ENCODE measurements at places on chromosomes 16 and 17. TPM values are rescaled to one million over a fixed set of nuclear protein-coding genes. Genes with fewer than 3 reads are reported as not detected.

DNA sequence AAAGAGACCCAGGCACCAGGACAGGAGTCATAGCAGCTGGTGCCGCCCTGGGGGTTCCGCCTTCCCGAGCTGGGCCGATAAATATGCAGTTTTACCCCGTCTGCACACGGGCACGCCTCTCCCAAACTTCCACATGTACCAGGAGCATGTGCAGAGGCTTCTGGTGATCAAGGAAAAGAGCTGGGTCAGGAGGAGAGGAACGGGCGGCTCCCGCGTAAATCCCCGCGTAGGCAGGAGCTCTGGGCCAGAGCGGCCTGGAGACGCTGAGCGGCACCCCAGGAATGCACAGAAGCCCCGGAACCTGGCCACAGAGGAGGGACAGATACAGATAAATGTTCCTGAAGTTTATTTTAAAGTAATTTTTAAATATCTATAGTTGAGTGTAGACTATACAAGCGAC lies 46.6 kb upstream of the METRNL start:
- DNase-seq: no peak

DNA sequence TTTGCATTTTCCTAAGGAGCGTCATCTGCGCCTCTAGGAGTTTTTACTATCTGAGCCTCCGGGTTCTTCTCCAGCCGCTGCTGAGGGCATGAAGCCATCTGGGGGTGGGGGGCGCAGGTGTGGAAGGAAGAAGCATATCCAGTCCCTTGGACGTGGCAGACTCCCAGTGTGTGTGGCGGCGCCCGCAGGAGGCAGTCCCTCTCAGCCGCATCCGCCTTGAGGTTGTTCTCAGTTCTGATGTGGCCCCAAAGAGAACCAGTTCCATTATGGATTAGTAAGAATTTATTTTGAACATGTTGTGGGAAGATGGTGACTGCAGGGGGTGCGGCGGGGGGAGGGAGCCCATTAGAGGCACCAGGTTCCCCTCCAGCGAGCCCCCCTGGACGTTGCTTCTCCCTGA lies 100.2 kb downstream of the SEC14L1 start:
- DNase-seq: no peak

- DNase-seq: no peak
These were observed 11.8 kb upstream of the PHF12 start for GRCh38 chr17:28963055-28963611.

DNA sequence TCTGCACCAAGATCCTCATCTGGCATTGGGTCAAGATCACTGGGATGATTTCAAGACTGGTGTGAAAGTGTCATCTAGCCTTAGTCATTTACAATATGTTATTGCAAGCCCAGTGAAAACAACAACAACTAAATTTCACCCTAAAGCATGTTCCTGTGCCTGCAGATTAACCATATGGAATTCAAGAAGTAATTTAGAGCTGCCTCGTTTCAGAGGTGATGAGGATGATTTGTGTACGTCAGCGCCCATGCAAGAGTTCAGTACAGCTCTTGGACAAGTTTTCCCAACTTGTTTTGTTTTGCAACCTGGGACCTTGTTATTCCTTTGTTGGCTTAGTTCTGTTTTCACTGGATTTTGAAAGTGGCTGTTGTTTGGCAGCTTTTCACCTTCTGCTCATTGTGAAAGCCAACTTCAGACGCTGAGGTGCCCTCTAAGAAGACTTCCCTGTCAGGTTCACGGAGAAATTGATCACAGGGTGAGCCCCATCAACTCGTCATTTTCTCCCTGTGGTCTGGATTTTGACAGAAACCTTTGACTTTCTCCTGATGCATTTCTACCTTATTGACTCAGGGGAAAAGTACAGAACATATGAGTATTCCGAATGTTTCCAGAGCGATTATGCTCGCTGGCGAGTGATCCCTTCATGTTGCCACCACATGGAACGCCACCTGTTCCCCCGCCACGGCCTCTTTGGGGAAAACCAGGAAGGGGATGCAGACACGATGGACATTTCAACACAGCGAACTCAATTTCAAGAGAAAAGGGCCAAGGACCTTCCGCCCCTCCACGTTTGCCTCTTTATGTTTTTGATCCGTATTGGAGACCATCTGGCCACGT lies 85.6 kb downstream of the FOXL1 start:
- no peak for DNase-seq

DNA sequence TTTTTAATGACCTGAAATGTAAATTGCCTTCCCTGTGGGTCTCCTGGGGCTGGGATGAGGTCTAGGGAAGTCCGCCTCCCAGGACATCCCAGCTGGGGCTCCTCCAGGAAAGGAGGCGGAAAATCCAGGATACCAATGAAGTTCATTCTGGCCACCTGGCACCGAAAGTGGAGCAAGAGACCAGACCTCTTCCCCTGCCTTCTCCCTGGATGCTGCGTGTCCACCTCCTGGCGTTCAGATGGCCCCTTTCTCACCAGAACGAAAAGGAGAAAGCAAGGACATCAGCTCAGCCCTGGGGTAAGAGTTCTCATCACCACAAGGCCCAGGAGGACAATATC lies 20.4 kb downstream of the RBFOX3 start:
- no peak for DNase-seq

- peak; percentile 62 for DNase-seq
These were observed 7.6 kb downstream of the CCDC57 start for GRCh38 chr17:82204831-82205719.

DNA sequence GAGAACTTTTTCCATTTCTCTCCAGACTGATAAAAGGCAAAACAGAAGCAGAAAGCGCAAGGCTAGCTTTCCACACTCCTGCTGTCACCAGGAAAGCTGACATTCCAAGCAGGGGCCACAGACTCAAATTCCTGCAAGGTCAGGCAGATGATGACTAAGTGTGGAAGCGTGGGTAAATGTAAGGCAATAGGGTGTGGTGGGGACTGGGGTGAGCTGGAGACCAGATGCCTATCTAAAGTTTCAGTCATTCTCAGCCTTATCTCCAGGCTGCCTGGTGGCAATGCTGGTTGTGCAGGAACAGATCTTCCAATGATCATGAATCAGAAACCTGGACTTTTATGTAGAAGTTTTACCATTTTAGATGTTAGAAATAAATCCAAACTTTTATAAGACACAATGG lies 224.1 kb downstream of the GSG1L start:
- DNase-seq: no peak

GRCh38 chr17:37725601-37726146 lies 19.2 kb downstream of the HNF1B start:
- DNase-seq: no peak

DNA sequence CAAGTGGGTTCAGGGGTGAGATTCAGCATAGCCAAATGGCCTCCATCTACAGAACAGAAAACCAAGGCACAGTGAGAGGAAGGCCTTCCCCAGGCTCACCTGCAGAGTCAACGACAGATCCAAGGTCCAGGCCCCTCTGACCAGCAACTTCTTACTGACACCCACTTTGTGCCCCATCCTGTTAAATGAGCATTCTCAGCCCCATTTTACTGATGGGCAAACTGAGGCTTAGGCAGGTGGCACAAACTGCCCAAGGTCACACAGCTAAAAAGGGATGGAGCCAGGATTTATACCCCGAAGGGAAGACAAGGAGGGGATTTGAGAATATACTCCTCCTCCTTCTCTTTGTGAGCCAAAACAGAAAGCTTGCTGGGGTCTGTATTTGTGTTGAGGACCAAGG lies 9.3 kb downstream of the SBK1 start:
- no peak for DNase-seq

DNA sequence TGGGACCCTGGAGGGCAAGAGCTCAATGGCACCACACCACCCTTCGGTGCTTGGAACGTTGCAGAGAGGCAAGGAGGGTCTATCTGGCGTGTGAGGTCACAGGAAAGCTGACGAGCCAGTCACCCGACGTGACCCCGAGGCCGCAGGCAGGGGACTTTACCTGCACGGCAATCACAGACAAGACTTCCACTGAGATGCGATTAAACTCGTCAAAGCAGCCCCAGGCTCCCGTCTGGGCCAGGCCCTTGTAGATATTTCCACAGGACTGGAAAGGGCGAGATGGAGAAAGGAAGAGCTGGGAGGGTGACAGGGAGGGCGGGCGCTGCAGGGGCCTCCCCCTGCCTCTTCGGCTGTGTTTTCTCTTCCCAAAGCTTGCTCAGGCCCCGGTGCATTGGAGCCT lies 78.3 kb downstream of the DNAH17 start:
- no peak for DNase-seq

GRCh38 chr17:81539571-81539900 lies 11.4 kb downstream of the FSCN2 start:
- no peak for DNase-seq

GRCh38 chr16:67847064-67847861 lies at the start of gene CENPT:
Gene CENPT, minus strand, starts transcription at chr16:67847693. Its CDS starts 13,834 bp downstream, at chr16:67833859.
- DNase-seq: peak; percentile 80

- DNase-seq: no peak
These were observed 7.0 kb downstream of the CYTH1 start for GRCh38 chr17:78774956-78775571.

- DNase-seq: no peak
These were observed 73.0 kb downstream of the PITPNC1 start for GRCh38 chr17:67449845-67450755.

GRCh38 chr17:34798581-34798980 lies 162.7 kb downstream of the CCT6B start:
- DNase-seq: no peak

DNA sequence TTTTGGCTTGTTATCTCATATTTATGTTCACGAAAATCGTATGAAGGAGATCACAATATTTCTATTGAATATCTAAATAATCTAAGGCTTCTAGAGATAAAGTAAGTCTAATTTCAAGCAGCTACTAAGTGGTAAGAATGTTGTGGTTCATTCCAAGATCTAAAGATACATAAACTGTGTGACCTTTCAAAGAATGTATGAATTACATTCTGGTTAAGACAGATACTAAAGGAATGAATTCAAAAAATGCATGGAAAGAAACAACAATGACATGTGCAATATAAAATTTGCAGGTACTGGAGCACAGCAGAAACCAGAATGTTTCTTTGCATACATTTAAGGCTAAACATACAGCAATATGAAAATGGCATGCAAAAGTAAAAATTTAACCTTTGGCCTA lies 1214.6 kb downstream of the CDH8 start:
- DNase-seq: no peak

DNA sequence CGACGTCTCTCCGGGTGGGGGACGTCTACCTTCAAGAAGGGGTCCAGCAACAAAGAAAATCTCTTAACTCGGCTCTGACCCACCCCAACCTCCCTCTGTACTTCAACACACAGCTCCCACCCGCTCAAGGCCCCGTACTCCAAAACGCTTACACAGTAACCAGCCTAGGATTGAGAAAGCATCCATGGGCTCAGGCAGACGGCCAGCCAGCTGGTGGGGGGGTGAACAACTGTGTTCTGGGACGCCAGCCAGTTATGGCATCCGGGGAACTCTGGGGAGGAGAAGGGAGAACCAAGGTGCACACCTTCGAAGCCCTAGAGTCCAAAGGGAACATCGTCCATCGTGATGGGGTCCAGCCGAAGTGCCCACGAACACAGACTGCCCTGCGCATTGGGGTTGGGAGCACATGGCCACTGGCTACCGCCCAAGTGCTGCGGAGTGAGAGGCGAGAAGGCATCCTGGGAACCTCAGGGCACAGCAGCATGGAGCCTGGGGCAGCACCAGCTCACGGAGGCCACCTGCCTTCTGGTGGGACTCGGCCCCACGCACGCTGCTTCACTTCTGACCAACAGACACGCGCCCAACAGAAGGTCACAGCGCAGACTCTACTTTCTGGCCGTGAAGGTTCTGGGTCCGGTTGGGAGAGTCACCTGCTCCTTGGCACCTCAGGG lies 14.3 kb downstream of the SLC16A3 start:
- peak; percentile 92 for DNase-seq

DNA sequence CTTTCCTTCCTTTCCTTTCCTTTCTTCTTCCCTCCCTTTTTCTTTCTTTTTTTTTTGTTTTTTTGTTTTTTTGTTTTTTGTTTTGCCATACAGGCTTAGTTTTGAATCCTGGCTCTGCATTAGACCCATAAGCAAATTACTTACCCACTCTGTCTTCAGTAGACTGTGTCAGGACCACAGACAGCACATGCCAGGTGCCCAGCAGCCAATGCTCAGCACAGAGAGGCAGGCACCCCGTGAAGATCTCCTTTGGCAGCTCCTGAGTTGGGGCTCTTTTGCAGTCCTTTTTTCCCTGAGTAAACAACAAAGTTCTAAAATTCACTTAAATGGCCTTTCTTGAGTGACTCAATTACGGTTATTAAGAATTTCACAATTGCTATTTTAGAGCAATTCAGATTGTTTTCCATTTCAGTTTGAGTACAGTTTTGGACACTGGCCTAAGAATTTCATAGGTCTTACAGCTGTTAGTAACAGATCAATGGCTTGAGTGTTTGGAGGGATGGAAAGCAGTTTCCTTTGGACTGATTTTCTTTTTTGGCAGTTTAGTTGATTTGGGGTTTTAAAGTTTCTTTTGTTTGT lies 26.2 kb upstream of the SLC5A11 start:
- no peak for DNase-seq

GRCh38 chr16:12546918-12547607 lies 256.6 kb downstream of the CPPED1 start:
- no peak for DNase-seq

- no peak for DNase-seq
These were observed 13.9 kb downstream of the TSPOAP1 start for GRCh38 chr17:58314706-58315015.

DNA sequence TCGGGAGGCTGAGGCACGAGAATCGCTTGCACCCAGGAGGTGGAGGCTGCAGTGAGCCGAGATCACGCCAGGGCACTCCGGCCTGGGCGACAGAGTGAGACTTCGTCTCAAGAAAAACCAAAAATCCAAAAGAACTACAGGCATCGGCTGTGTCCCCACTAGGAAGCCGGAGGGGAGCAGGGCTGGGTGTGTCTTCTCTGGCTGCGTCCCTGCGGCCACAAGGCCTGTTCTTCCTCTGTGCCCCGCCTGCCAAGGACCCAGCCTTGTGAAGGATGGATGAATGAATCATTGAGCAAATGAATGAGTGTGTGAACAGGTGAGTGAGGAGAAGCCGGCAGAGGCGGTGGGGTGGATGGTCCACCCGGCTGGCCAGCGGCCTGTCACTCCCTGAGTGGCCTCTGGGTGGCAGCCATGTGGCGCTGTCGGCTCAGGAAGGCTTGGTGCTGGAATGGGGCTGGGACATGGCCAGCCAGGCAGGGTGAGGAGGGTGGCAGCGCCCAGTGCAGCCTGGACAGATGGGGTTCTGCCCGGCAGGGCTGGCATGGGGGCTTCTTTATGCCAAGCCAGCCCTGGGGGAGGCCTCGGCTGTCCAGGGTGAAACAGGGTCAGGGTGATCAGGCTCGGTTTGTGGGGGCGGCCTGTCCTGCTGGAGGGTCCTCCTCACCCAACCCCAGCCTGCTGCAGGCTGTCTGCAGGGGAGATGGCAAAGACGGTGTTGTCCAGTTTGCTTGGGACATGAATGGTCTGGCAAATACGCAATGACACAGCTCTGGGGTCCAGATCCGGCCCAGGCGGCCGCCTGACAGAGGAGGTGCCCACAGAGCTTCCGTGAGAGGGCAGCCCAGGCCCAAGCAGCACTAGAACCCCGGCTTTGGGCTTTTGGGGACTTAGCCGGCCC lies 21.7 kb downstream of the SLC25A10 start:
- peak; percentile 88 for DNase-seq

UMOD gene
- not detected for total RNA-seq

BEAN1 gene
- 0.17 TPM for total RNA-seq

ARRB2 gene
- total RNA-seq: 78.8 TPM

MEFV gene
- 5.5 TPM for total RNA-seq

CA7 gene
- not detected for total RNA-seq

MT1B gene
- not detected for total RNA-seq

NPIPA8 gene
- total RNA-seq: 2.1 TPM

ZP2 gene
- total RNA-seq: not detected

ITGA2B gene
- 0.74 TPM for total RNA-seq

SLC25A19 gene
- total RNA-seq: 24.9 TPM

TNFRSF12A gene
- 42.5 TPM for total RNA-seq

NPIPA5 gene
- 17.2 TPM for total RNA-seq

SLC5A10 gene
- not detected for total RNA-seq

TBC1D3K gene
- not detected for total RNA-seq

DECR2 gene
- total RNA-seq: 15.8 TPM
